ENCODE measurements at places on chromosomes 16 and 17. TPM values are rescaled to one million over a fixed set of nuclear protein-coding genes. Genes with fewer than 3 reads are reported as not detected.
A peak's percentile ranks its signal among the peaks of the same experiment; 100 is the strongest.

DNA sequence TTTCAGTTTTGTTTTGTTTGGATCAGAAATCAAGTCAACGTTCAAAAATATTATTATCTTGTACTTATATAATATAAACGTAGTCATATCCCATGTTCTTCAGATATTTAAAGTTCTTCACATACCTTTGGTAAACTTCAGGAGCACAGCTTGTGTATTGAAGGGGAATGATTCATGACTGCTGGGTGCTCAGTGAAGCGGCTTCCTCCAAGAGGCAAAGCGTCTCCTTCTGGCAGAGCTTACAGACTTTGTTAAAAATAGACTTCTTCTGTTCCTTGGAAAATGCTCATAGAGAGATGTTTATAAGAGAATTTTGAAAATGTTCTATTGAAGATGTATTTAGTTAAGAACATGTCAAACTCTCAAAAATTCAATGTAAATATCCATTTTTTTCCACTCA lies 155.6 kb upstream of the CNTNAP4 start:
- no peak overlapping the region for H3K27ac ChIP-seq
- H3K4me3 ChIP-seq = no peak overlapping the region
- no peak for DNase-seq
- no peaks in the 10 kb centered on the region for H3K36me3 ChIP-seq
- H3K4me1 ChIP-seq = no peaks in the 10 kb centered on the region

Gene KLHL10
- 0.03 TPM for polyA plus RNA-seq

DNA sequence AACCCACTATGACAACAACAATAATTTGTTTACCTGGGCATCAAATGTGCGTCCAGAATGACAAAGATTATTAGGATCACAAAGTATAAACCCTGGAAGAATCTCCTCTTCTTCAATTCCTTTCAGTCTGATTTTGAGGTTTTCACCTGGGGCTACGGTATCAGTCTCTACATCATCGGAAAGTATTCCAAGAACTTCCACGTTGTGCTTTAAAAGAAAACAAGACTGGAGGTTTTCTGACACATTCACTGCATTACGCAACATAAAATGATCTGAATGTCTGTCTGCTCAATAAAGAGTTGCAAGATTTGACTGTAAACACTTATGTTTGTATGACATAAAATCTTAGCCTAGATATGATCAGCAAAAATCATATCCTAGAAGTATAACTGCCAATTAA lies 26.0 kb upstream of the RSL1D1 start:
- no peaks in the 10 kb centered on the region for H3K27me3 ChIP-seq
- DNase-seq = no peak
- no peaks in the 10 kb centered on the region for H3K4me1 ChIP-seq
- no peak overlapping the region for H3K4me3 ChIP-seq

Gene PIPOX
- polyA plus RNA-seq = 0.31 TPM

GRCh38 chr16:86391486-86391885 lies 118.8 kb upstream of the FOXF1 start:
- no peaks in the 10 kb centered on the region for H3K36me3 ChIP-seq
- H3K4me3 ChIP-seq = no peak overlapping the region
- no peak for DNase-seq
- peak overlapping the region; percentile 51 for H3K27ac ChIP-seq
- no peaks in the 10 kb centered on the region for H3K27me3 ChIP-seq

DNA sequence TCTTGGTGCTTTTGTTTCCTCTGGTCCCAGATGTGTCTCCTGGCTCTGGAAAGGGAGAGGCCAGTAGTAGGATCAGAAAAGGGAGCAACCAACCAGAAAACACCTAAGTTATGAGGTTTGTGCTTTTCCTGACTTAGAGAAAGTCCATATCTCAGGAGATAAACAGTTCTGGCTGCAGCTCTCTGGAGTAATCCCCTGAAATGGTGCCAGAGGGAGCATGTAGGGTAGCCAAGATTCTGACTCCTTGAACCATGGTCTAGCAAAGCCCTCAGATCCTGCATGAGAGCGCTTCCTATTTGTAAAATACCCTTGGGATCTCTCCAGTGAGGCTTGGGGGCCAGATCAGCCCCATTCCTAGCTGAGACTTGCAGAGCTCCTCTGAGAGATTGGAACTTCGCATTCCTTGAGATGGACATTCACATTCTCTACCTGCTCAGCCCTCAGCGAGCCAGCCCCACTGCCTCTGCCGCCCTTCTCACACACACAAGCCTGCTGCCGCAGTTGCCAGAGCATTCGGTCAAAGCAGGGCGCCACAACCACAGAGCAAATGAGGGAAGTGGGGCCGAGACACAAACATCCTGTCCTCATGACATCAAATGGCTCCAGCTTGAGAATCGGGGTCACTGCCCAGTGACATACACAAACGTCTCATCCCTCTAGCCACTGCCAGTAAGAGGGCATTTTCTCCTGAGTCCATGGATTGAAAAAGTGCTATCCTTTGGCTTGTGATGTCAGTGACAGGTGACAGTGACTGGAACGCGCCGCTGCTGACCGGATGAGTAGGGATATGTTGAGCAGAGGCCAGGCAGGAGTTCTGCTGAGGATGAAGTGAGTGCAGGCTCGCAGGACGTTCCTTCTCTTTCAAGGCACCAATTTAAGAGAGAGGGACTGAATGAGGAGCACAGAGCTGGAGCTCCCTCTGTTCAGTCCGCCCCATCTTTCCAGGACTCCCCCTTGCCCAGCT lies 5.0 kb downstream of the ABHD15 start:
- no peaks in the 10 kb centered on the region for H3K4me1 ChIP-seq
- no peak overlapping the region for H3K4me3 ChIP-seq
- DNase-seq = no peak
- H3K27ac ChIP-seq = no peak overlapping the region

GRCh38 chr16:58264961-58265479 lies 29.8 kb downstream of the PRSS54 start:
- no peaks in the 10 kb centered on the region for H3K27me3 ChIP-seq
- peaks cover 7% of the 10 kb centered on the region for H3K4me1 ChIP-seq
- H3K4me3 ChIP-seq = no peak overlapping the region
- peak overlapping the region; percentile 40 for H3K27ac ChIP-seq
- peaks cover 5% of the 10 kb centered on the region for H3K36me3 ChIP-seq

Gene NPIPA3
- polyA plus RNA-seq = 0.26 TPM

Gene HOXB5
- not detected for polyA plus RNA-seq

- H3K4me1 ChIP-seq = no peaks in the 10 kb centered on the region
- no peaks in the 10 kb centered on the region for H3K36me3 ChIP-seq
Observed at GRCh38 chr16:1050921-1051320, 21.6 kb upstream of the SSTR5 start.

Gene TIMP2
- polyA plus RNA-seq = 256 TPM

Gene RABEP1
- 12.9 TPM for polyA plus RNA-seq

DNA sequence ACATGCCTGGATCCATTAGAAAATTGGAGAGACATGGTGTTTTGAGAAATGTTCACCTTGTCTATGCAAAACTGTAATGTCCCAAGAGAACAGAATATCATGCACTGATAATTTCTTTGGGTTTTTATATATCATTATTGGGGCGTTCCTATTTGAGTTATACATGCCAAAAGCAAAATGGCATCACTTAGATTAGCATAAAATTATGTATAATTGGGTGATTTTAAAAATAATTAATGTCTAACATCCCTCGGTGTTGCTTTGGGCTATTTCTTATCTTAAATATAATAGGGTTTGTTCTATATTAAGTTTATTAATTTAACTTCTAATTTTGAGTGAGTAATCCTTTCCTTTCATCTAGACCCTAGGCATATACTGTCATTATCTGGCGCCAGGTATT lies at the start of gene KRT28:
Gene KRT28, minus strand, starts transcription at position 101 of the 400 bp plus-strand sequence. Its CDS starts 66 bp downstream, at position 35.
- H3K36me3 ChIP-seq = no peaks in the 10 kb centered on the region
- H3K4me3 ChIP-seq = no peak within 1 kb of the TSS
- H3K27ac ChIP-seq = no peak within 1 kb of the TSS
- DNase-seq = no peak

DNA sequence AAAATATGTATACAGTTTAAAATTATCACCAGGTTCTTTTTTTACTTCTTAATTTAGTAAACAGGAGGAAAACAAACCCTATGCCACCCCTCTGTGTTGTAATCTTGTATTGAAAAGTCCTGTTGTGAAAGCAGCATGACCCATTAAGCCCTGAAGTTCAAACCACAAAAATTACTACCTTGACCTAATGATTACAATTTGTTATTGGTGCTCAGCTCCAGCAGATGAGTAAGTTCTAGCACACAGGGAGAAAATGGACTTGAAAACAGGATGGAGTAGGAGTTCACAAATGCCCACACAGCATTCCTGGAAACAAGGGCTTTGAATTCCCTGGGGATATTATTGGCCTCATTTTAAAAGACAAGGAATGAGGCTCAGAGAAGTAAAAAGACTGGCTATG lies 505.8 kb upstream of the ERCC4 start:
- no peaks in the 10 kb centered on the region for H3K27me3 ChIP-seq
- no peaks in the 10 kb centered on the region for H3K36me3 ChIP-seq
- H3K4me1 ChIP-seq = no peaks in the 10 kb centered on the region
- no peak overlapping the region for H3K4me3 ChIP-seq

GRCh38 chr16:78105517-78105916 lies 6.1 kb downstream of the WWOX start:
- no peaks in the 10 kb centered on the region for H3K27me3 ChIP-seq
- DNase-seq = no peak
- H3K4me3 ChIP-seq = no peak overlapping the region
- no peaks in the 10 kb centered on the region for H3K4me1 ChIP-seq

Gene CHST4
- polyA plus RNA-seq = 0.08 TPM

- no peak for DNase-seq
- H3K4me1 ChIP-seq = peaks cover 44% of the 10 kb centered on the region
- peaks cover 19% of the 10 kb centered on the region for H3K36me3 ChIP-seq
- no peak overlapping the region for H3K4me3 ChIP-seq
- no peaks in the 10 kb centered on the region for H3K27me3 ChIP-seq
Observed at GRCh38 chr17:50659179-50659578, 24.5 kb downstream of the ABCC3 start.

Gene CHD9NB
- 2.5 TPM for polyA plus RNA-seq

Gene HSPB9
- polyA plus RNA-seq = 0.03 TPM

GRCh38 chr16:29315916-29316517 lies 90.5 kb downstream of the NPIPB11 start:
- DNase-seq = peak; percentile 71
- H3K27me3 ChIP-seq = no peaks in the 10 kb centered on the region
- H3K36me3 ChIP-seq = no peaks in the 10 kb centered on the region
- H3K4me1 ChIP-seq = no peaks in the 10 kb centered on the region

- no peaks in the 10 kb centered on the region for H3K27me3 ChIP-seq
- H3K27ac ChIP-seq = no peak overlapping the region
- no peak for DNase-seq
- H3K36me3 ChIP-seq = no peaks in the 10 kb centered on the region
Observed at GRCh38 chr16:12155235-12155634, 178.7 kb downstream of the SNX29 start.

DNA sequence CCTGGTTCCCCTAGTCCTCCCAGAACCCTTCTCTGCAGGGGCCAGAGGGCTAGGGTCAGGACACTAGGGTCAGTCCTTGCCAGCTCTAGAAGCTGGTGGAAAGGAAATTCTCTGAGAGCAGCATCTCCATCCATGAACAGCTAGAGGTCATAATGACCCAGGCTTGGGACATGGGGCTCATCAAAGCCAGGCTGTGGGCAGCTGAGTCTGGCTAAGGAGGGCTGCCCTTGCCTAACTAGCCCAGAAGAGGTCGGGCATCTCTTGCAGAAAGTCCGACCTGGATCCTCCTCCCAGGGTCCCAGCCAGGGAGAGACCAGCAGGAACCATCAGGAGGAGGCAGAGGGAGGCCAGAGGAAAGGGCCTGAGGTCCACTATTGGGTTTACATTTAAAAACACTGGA lies 4.3 kb downstream of the MPO start:
- no peak overlapping the region for H3K4me3 ChIP-seq
- peak; percentile 33 for DNase-seq
- peaks cover 24% of the 10 kb centered on the region for H3K27me3 ChIP-seq
- no peaks in the 10 kb centered on the region for H3K4me1 ChIP-seq
- no peaks in the 10 kb centered on the region for H3K36me3 ChIP-seq
- H3K27ac ChIP-seq = no peak overlapping the region

Gene GSPT1
- 41.5 TPM for polyA plus RNA-seq

DNA sequence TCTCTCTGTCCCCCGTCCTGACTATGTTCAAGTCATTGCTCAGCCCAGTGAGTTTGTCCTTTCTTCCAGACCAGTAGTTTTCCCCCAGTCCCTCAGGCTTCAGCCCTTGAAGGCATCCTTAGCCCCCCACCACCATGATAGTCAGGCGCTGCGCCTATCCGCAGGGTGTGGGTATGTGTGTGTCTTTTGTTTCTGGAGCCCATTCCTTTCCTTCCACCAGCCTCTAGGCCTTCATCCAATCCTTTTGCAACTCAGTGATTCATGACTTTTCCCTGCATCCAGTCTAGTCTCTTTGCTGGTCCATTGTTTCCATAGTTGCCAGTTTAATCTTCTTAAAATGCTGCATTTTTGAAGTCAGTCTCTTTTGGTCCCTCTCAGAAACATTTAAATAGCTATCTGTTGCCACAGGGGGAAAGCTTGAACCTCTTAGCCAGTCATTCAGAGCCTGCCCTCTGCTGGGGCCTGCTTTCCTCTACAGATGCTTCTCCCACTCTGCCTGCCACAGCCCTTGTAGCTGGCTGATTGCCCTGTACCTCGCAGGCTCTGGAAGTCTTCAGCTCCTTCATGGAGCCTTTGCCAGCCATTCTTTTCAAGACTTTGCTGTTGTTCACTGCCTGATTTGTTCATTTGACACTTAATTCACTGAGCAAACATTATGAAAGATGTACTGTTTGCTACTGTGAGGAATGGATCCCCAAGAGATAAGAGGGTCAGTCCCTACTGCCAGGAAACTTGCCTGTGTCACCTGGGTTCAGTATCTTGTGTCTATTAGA lies 55.9 kb upstream of the ADCY7 start:
- H3K36me3 ChIP-seq = peaks cover 12% of the 10 kb centered on the region
- H3K27me3 ChIP-seq = no peaks in the 10 kb centered on the region
- H3K27ac ChIP-seq = peak overlapping the region; percentile 71
- DNase-seq = peak; percentile 68
- no peak overlapping the region for H3K4me3 ChIP-seq
- peaks cover 29% of the 10 kb centered on the region for H3K4me1 ChIP-seq

DNA sequence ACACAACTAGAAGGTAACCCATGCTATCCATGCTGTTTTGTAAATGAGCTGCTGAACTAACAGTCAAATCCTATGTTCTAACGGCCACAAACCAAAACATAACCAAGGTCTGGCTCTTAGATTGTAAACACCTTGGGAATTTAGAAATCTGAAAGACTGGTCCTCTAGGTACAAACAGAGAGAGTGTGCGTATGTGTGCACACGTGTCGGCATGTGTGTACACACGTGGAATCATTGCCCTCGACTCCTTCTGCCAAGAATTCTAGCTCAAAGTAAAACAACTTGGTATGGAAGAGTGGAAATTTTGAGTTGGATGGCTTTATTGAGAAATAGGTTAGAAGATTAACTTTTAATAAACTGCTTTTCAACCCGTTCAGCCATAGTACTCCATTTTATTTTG lies 18.1 kb upstream of the GHDC start:
- no peak overlapping the region for H3K27ac ChIP-seq
- peaks cover 22% of the 10 kb centered on the region for H3K36me3 ChIP-seq
- no peaks in the 10 kb centered on the region for H3K27me3 ChIP-seq
- no peaks in the 10 kb centered on the region for H3K4me1 ChIP-seq
- no peak overlapping the region for H3K4me3 ChIP-seq

Gene RBBP6
- polyA plus RNA-seq = 15.1 TPM

- H3K27me3 ChIP-seq = no peaks in the 10 kb centered on the region
- H3K27ac ChIP-seq = no peak overlapping the region
- no peaks in the 10 kb centered on the region for H3K4me1 ChIP-seq
- DNase-seq = no peak
- H3K36me3 ChIP-seq = no peaks in the 10 kb centered on the region
Observed at GRCh38 chr17:77512062-77512946, 371.5 kb downstream of the SEC14L1 start.
